ENCODE measurements at places on chromosomes 11 and 22.

DNA sequence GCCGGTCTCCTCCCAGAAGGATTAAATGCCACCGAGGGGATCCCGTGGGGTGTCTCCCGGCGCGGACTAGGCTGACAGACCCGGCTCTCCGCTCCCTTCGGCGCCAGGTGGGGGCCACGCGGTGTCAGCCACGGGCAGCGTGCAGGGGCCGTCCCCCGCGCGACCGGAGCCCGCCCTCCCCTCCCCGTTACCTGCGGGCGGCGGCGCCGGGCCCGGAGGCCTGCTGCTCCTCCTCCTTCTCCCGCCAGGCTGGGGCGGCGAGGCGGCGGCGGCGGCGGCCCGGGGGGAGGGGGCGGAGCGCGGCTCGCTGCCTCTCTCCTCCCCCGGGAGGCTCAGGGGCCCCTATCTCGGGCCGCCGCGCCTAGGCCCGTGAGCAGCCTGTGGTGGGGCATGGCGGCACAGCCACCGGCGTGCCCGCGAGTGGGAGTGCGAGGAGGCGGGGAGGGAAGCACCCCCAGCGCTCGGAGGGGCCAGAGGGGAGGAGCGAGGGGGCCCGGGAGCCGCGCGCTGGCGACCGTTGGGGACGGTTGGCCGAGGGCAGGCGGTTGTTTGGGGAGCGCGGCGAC lies 450 bp downstream of the ZBTB44 start:
- DNase-seq, result peak; percentile 62

- no peak for DNase-seq
Observed at GRCh38 chr11:45856044-45856468, 8.8 kb downstream of the CRY2 start.

DNA sequence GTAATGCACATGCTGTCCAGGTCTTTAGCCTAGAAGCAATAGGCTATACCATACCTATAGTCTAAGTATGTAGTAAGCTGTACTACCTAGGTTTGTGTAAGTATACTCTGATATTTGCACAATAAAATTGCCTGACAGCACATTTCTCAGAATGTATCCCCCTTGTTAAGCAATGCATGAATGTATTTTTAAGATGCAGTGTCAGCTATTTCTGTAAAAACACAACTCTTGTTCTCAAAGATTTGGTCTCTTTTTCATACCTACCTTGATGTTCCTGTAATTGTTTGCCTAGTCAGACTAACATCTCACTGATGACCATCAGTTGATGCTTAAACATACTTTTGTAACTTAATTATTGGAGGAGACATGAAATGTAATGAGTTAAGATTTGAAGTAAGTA lies 619.9 kb downstream of the CNTN5 start:
- no peak for DNase-seq

DNA sequence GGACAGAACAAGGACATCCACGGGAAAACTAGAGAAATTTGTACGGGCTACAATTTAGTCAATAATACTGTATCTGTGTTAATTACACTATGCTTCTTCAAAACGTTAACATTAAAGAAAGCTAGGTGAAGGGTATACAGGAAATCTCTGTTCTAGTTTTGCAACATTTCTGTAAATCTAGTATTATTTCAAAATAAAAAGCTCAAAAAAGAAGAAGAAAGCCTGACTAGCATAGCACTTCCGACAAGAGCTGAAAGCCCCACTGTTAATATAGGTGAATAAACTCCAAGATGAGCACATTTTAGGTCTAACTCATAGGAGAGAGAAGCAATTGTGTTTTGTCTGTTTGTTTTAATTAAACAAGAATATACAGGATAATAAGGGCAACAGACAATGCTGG lies 299.7 kb downstream of the TTC28 start:
- no peak for DNase-seq

DNA sequence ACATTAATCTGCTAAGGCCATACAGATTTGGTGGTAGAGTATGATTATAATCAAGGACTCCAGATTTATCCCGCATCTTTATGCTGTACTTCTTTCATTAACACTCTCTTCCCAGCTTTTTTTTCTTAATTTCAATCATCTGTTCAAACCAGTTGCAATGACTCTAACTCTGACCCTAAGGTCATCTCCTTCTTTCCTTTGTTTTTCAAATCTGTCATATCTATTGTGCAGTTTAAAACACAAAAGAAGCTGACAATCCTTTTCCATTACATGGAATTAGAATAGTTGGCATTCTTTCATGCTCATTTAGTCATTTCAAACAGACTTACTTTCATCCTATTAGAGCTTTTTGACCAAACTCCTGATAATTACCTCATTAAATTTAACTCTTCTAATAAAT lies 53.6 kb upstream of the GRM5 start:
- no peak for DNase-seq

- DNase-seq, result no peak
Observed at GRCh38 chr22:34239421-34239820, 319.1 kb upstream of the LARGE1 start.
